Ascending aorta (tissue), 2 donors: ENCODE measurements at places on chromosomes 12 and 14.

- DNase-seq, result no peak
Measured at GRCh38 chr14:23430016-23430722, 5.3 kb downstream of the MYH7 start.

GRCh38 chr14:86790408-86791364, 1202.3 kb downstream of the GALC start:
- no peak for DNase-seq

DNA sequence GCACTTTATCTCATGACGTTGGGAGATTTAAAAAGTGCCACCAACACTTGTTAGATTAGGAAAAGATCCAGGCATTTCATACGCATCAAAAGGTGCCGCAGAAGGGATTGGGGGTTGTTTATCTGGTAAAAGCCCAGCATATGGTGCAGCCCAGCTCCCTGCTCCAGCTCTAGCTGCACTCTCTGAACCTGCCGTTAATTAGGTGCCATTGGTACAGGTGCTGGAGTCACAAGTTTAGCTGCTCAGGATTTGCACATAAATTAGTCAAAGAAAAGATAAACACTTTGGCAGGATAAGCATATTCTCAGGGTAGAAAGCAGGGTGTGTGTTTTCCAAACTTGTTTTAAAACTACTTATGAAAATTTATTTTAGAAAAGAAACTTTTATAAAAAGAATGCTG, 932.6 kb upstream of the TMEM132C start:
- no peak for DNase-seq

DNA sequence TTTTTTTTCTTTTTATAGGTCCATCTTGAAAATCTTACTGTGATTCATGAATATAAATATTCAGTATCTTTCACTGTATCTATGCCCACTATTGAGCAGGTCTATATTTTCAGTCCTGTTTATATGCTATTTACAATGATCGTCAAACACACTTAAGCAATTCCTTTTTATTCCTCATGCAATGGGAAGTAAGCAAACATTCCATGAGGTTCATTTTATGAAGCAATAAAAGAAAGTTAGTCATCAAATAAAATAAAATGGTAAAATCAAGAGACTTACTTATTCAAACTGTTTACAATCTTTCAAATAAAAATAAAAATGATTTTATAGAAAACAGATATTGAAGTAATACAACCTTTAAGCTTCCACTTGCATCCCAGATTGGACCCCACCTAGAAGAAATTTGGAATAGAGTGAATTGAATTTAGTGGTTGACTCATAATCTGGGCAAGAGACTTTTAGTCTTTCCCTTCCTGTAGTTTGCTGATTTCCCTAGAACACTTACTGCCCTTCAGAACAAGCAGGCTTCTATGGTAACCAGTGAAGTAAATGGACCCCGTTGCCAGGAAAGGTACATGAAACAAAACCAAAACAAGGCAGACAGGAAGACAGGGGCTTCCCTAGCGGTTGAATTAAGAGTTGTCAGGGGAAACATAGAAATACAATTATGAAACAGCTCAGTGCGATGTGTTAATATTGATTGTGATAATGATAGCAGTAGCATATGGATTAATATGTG, 241.0 kb upstream of the ATP2B1 start:
- DNase-seq, result peak; percentile 67

GRCh38 chr12:38892087-38892786, 13.2 kb downstream of the CPNE8 start:
- DNase-seq, result no peak

- no peak for DNase-seq
Measured at GRCh38 chr12:116687888-116688287, 50.0 kb downstream of the SPRING1 start.

DNA sequence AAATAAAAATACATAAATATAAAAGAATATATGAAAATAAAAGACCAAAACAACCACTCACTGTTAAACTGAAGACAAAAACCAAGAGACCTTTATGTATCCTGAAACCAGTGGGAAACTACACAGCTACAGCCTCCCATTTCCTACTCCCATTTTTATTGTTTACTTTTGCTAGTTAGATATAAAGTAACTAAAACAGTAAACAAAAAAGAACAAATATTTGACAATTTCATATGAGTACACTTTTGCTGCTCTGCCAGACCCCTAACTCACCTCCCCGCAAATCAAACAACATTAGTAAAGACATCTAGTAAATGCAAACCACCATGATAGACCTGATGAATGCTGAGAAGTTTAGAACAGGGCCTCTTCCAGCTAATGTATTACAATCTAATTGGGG, 97.1 kb downstream of the BCL2L14 start:
- no peak for DNase-seq

- no peak for DNase-seq
Measured at GRCh38 chr12:89417246-89417977, 65.1 kb upstream of the DUSP6 start.

GRCh38 chr12:120439646-120440247, 1.8 kb downstream of the COX6A1 start:
- no peak for DNase-seq

DNA sequence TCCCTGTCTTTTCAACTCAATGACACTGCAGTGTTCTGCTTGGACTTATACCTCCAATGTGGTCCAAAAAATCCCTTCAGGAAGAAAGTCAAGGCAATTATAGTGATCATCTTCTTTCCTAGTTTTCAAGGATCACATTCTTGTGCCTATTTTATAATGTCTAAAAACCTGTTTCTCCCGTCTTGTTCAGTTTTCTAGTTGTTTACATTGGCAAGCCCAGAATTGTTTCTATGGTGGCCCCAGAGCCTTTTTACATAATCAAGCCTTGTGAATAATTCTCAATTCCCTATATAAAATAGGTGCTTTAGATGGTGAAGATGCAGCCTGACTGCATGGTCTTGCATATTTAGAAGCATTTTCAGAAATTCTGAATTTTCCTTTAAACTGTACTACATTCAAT, 14.5 kb upstream of the LDHB start:
- DNase-seq, result no peak

GRCh38 chr12:6532927-6533652, 1.2 kb upstream of the GAPDH start:
- peak; percentile 86 for DNase-seq

DNA sequence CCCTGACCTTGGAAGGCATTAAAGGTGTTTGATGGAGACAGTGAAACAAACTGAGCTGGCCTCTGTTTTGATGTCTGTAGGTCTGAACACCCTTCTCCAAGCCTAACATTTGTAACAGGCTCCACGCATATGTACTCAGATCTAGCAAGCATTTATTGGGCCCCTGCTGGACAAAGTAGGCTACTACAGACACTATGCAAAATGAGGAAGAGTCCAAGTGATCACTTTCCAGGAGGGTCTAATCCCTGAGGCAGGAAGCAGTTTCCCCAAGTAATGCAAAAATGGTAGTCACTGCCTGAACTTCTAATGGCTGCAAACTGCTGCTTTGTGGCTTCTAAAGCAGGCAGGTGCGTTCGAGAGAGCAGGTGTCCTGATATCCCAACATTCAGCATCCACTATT, 405.8 kb downstream of the MED13L start:
- no peak for DNase-seq

GRCh38 chr12:3892631-3893030, 19.4 kb upstream of the PARP11 start:
- DNase-seq, result no peak

GRCh38 chr12:104747955-104748354, 210.1 kb downstream of the SLC41A2 start:
- DNase-seq, result no peak

DNA sequence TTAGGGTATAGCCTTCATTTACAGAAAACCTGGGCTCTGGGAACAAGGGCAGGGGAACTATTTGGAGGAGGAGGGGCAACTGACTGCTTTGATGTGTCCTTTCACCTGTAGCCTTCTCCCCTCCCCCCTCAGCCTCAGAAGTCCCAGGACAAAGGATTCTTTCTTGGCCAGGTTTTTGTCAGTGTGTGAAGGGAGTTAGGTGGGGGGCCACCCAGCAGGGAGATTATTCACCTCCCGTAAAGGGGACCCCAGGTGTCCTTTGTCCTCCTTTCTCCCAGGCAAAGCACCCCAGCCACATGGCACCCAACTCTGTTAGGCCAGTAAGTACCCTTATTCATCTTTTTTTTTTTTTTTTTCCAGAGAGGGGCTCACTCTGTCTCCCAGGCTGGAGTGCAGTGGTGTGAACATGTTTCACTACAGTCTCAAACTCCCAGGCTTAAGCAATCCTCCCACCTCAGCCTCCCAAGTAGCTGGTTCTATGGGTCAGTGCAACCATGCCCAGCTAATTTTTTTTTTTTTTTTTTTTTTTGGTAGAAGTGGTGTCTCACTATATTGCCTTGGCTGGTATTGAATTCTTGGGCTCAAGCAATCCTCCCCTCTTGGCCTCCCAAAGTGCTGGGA, 723 bp upstream of the NFE2 start:
- DNase-seq, result no peak

DNA sequence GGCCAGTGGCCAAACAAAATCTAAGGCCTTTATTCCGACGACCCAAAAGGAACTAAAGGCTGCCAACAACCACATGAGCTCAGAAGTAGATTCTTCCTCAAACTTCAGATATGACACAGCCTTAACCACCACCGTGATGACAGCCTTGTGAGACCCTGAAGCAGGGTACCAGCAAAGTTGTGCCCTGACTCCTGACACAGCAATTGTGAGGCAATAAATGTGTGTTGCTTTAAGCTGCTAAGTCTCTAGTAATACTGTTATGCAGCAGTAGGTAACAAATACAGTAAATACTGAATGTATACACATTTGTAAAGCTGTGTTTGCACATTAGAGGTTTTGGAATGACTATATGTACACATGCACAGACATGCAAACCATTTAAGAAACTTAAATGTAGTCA, 10.7 kb upstream of the SLC6A13 start:
- no peak for DNase-seq

DNA sequence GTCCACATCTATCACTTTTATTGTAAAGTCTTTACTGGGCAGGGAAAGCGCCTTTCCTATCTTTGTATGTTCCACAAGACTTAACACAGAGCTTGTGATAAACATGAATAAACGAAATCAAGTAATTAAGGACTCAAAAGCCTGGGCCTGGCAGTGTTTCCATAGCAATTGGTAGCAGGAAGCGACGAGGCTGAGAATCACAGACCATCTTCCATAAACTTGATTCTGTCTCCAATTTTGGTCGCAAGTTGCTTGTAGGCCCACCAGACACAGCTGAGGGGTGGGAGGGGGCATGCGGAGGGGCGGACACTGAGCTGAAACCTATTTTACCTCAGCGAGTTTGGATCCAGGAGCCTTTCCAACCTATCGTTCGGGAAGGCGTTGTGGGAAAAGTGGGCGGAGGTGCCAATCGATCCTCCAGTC, 302 bp downstream of the CCDC38 start:
- DNase-seq, result no peak

GRCh38 chr12:89857652-89858274, 149.1 kb upstream of the ATP2B1 start:
- no peak for DNase-seq

DNA sequence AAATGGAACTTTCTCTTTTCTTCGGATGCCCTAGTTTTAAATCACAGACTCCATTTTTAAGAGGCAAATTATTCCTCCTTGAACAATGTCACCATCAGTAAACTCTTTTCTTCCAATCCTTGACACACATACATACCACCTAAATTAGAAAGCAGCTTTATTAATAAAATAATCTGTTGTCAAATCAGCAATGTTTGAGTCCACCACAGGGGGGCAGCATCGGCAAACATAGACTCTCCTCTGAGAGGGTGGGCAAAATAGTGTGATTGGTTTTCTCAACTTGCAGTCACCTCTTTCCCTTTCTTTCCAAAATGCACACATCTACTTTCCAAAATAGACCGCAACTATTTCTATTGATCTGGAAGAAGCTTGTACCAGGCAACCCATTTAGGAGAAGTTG, 438.4 kb upstream of the OR4E1 start:
- no peak for DNase-seq
